Colonic mucosa (tissue), 4 donors: ENCODE measurements at places on chromosomes 11 and 22. TPM values are rescaled to one million over a fixed set of nuclear protein-coding genes. Genes with fewer than 3 reads are reported as not detected.

- DNase-seq, result no peak
Observed at GRCh38 chr11:31712851-31713250, 98.3 kb downstream of the PAX6 start.

DNA sequence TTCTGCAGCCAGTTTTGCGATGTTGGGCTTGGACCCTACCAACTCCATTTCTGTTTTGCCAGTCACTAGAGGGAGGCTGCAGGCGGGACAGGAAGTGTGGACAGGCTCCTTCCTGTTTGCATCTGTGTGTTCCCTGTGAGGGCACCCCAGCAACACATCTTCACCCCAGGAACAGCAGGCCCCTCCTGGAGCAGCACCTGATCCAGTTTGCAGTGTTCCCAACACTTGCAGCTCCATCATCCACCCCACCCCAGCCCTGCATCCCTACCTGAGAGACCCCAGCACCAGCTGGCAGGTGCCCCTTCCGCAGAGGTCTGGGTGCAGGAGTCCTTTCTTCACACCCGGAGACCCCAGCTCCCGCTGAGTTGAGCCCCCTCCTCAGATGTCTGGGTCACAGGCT, 7.4 kb upstream of the VSIG10L2 start:
- DNase-seq, result no peak

Gene TMEM86A
- total RNA-seq, result 0.89 TPM

Gene HSPB2
- 0.25 TPM for total RNA-seq

Gene OTOG
- not detected for total RNA-seq
